ENCODE measurements at places on chromosomes 11 and 22.

- no peak for DNase-seq
These were observed 97.7 kb downstream of the MPPED2 start for GRCh38 chr11:30488304-30488998.

GRCh38 chr11:60127311-60127811 is 38.9 kb downstream of the MS4A2 start:
- DNase-seq, result no peak

GRCh38 chr11:1752907-1753228 is 2.5 kb upstream of the IFITM10 start:
- DNase-seq, result no peak

GRCh38 chr22:32617903-32618302 is 143.3 kb downstream of the FBXO7 start:
- DNase-seq, result no peak

DNA sequence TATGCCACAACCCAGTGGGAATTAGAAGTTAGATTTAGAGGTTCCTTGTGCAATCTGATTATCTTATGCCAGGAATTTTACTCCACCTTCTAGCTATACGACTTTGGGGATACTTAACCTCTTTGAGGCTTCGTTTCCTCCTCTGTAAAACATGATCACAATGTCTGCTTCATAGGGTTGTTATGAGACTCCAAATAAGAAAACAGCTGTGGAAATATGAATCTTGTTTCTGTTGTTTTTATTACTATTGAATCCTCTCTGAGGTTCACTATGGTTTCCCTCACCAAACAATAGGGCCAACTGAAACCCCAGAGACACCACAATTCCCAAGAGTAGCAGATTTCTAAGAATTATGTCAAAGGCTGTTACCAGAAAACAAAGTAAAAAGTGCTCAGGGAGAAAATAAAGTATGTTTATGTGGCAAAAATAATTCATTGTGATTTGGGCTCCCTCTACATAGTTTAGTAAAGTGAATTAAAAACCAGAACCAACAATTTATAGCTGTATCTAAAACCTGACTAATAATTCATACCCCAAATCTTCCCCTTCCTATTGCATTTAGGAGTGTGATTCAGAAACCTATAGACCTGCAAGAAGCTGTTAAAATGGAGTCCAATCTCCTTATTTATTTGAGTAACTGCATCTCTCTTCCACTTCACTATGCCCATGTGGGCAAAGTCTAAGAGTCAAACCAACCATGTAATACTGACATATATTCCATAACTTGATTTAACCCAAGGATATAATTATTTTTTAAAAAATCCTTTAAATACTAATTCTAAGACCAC is 38.4 kb downstream of the AMBRA1 start:
- no peak for DNase-seq

GRCh38 chr11:12290477-12290922 is 86.9 kb upstream of the PARVA start:
- no peak for DNase-seq

DNA sequence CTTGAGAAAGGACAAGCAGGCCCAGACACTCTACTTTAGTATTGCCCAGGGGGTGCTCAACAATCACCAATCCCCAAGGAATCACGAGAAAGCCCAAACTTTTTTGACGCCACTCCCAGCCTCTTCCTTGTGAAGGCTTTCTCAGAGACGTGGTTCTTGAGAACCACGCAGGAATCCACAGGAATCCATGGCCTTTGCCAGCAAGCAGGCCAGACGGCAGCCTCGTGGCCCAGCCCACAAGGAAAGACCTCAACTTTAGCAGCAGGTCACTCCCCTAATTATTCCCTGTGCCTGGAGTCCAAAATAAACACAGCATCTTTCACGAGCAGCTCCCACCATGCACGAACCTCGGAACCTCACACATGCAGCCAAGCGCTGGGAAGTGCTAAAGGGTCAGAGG is 104.2 kb downstream of the WT1 start:
- no peak for DNase-seq

- DNase-seq, result no peak
These were observed 114.4 kb upstream of the ASPHD2 start for GRCh38 chr22:26314656-26315055.

GRCh38 chr11:109791337-109791736 is 301.9 kb upstream of the ZC3H12C start:
- DNase-seq, result no peak

DNA sequence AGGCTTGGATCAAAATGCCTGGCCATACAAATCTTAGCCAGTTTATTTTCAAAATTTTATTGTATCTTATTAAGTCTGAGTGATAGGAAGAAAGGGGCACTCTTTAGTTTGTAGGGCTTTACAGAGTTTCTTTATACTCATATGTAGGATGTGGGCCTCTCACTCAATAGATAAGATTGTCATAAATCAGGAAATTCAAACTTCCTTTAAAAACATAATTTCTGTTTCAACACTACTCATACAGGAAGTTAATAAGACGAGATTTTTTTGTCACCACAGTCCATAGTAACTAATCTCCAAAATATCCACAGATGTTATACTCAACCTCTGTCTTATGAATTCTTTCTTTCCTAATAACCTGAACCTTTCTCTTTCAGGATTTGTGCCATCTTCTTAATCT is 13.3 kb upstream of the OR56B4 start:
- DNase-seq, result no peak

DNA sequence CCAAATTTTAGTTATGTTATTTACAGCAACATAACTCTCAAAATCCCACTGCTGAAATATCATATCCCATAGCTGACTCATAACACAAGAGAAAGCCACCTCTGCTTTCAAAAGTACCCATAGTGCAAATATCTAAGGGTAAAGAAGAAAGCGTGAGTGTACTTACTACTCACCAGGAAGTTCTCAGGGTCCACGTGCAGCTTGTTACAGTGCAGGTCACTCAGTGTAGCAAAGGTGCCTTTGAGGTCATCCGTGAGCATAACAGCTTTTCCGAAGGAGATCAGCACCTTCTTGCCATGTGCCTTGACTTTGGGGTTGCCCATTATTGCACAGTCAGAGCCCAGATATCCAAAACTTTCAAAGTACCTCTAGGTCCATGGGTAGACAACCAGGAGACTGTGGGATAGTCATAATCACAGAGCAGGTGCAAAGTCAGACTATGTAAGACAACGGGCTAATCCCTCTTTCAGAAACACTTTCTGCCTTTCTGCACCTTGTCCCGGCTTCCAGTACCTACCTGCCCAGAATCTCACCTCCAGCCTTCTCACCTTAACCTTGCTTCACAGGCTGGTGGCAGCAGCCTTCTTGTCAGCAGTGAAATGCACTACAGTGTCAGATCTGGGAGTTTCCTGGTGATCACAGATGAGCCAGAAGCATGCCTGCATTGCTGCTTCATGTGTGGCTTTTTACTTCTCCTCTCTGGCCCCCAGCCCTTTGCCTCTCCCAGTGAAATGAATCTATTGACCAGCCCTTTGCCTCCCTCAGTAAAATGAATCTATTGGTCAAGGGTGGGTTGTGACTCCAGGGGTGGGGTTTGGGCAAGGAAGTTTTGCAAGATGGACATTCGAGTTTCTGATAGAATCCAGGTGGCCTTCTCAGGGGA is 6.5 kb downstream of the HBG1 start:
- DNase-seq, result no peak

DNA sequence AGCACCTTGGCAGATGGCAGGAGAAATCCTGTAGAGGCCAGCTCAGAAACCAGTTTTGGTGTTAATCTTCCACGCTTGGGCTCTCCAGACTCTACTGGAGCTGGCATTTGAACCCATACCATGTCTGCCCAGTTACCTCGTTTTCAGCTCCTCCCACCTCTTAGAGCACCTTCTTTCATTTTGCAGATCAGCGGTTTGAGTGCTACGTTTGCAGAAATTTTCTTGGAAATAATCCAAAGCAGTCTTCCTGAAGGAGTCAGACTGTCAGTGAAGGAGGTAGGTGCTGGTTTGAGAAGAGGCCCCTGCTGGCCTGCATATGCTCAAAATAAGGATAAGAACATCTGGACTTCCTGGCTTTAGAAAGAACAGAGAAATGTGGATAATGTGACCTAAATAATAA is 13.7 kb downstream of the COA4 start:
- no peak for DNase-seq

GRCh38 chr22:49678137-49678841 is 149.4 kb downstream of the BRD1 start:
- DNase-seq, result no peak

DNA sequence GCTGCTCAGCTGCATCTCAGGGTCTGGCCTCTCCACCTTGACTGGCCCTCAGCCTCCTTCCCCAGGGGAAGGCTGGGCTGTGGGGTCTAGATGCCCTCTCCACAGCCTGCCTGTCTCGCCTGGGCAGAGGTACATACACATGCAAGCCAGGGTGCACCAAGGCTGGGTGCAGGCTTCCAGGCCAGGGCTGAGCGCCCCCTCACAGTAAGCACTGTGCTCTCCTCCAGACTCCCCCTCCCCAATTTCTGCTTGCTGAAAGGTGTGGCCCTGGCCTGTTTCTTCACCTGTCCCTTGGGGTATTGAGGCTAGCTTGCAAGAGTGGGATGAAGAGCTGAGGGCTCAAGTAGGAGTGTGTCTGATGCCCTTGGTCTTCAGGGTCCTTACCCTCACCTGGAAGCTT is 22.5 kb downstream of the RELT start:
- DNase-seq, result no peak

DNA sequence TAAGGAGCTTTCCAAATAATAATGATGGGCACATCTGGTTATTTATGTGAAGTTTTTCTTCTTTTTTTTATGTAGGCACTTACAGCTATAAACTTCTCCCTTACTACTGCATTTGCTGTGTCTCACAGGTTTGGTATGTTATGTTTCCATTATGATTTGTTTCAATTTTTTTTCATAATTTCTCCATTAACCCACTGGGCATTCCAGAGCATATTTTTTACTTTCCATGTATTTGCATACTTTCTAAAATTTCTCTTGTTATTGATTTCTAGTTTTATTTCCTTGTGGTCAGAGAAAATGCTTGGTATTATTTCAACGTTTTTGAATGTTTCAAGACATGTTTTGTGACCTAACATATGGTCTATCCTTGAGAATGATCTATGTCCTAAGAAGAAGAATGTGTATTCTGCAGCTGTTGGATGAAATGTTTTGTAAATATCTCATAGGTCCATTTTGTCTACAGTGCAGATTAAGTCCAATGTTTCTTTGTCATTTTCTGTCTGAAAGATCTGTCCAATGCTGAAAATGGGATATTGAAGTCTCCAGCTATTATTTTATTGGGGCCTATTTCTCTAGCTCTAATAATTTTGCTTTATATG is 362.1 kb downstream of the DDX10 start:
- DNase-seq, result no peak

DNA sequence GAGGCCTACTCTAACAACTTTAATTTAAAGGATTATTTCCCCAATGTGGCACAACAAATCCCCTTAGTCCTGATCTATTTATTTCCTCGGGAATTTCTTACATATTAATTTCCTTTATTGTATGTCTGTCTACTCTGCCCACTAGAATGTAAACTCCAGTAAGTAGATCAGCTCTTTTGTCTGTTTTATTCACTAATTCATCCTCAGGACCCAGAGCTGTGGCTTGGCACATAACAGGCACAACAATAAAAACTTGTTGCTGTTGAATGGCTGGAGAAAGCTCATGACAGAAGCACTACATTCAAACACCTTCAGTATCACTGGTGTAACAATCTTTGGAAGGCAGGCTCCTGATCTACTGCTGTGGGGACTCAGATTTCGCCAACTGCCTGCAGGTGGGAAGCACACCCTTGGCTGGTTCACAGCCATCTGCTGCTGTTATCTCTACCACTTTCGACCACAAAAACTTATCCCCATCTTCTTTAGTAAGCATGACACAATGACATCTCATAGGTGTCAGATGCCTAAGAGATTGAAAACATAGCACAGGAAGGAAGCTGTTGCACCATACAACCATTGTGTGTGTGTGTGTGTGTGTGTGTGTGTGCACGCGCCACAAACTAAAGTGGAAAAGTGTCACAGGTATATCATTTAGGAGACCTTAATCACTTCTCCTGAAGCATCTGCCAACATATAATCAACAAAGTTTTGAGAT is 11.9 kb downstream of the HIRA start:
- DNase-seq, result no peak

GRCh38 chr11:47766509-47767227 is 473 bp downstream of the FNBP4 start:
- DNase-seq, result peak; percentile 46

- DNase-seq, result no peak
These were observed 132.8 kb downstream of the DDX10 start for GRCh38 chr11:108797578-108798100.

DNA sequence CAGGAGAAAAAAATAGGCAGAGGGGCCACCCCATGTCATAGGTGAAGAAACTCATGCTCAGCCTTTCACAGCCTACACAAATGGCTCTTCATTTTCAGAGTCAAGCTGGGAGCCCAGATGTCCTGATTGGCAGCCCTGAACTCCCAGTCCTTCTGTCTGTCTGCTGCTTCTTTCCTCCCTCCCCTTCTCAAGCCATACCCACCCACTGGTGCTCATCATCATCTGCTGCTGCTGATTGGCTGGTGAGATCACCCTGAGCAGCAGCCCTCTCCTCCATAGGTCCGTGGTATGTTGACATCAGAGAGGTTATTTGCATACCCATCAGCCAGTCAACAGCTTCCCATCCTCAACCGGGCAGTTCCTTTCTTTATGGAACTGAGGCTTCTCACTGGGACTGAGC is 46.1 kb upstream of the PRDM11 start:
- DNase-seq, result no peak

DNA sequence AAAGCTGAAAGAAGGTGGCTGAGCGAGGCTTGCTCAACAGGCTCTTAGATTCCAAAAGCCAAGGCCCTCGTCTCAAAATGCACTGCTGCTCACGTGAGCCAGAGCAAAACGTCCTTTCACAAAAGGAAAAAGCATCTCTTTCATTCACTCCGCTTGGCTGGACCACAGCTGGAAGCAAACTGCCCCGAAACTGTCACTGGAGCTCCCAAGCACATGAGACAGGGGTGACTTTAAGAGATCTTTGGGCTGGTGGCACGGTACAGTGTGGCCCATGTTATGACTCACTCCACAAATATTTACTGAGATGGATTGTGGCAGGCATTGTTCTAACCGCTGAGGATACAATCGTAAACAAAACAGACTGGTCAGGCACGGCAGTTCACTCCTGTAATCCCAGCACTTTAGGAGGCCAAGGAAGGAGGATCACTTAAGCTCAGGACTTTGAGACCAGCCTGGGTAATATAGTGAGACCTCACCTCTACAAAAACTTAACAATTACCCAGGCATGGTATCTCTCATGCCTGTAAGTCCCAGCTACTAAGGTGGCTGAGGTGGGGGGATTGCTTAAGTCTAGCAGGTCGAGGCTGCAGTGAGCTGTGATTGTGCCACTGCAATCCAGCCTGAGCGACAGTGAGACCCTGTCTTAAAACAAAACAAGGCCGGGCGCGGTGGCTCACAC is 3.6 kb downstream of the PLA2G6 start:
- no peak for DNase-seq

DNA sequence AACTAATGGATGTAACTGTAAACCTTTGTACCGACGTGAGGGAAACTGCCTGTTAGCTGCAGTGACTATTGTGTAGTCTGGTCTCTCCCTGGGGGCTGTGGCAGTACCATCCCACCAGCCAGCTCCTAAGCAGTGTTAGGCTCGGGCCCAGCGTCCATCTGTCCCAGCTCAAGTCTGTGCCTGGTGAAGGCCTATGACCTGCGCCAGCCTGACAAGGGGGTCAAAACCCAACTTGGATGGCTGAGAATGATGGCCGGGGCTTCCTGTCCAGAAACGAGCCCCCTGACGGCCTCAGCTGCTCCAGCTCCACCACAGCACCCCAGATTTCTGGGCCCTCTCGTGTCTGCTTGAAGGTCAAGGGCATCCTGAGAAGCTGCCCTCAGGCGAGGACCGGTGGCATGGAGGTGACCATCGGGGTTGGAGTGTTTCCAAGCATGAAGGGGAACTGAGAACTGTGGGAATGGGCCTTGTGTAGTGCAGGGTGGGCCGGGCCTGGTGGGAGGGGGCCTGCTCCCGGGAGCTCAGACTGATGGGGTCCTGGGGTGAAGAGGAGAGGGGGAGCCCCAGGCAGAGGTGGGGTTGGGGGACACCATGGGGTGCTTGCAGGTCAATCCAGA is 14.3 kb upstream of the SPI1 start:
- DNase-seq, result no peak

Measured in activated gamma-delta T cell (primary cell).